ENCODE measurements at places on chromosomes 12 and 14.

GRCh38 chr12:70637303-70638085 is at the start of gene PTPRB:
Gene PTPRB (minus strand): TSS chr12:70637429. CDS start chr12:70637395, 34 bp downstream.
- DNase-seq, result no peak

GRCh38 chr14:63857466-63858030 is 4.7 kb downstream of the SYNE2 start:
- DNase-seq, result no peak

DNA sequence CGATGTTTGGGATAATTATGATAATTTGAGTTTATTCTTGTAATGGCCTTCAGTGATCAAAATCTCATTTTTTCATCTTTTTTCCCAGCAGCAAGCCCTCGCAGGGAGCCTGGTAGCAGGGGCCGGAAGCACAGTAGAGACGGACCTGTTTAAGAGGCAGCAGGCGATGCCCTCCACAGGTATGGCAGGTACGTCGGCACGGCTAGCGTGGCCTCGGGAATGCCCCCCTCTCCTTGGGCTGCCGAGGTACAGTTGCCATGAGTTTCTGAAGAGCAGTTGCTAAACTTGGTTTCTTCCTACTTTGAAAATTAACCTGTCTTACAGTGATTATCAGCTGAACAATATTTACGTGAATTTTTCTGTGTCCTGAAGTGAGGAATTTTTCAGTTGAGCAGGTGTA is 29.9 kb downstream of the EP400 start:
- DNase-seq, result no peak

- no peak for DNase-seq
Measured at GRCh38 chr14:98181768-98182167, 1090.2 kb downstream of the BCL11B start.

- no peak for DNase-seq
Measured at GRCh38 chr12:7114008-7114407, 5.0 kb upstream of the C1RL start.

DNA sequence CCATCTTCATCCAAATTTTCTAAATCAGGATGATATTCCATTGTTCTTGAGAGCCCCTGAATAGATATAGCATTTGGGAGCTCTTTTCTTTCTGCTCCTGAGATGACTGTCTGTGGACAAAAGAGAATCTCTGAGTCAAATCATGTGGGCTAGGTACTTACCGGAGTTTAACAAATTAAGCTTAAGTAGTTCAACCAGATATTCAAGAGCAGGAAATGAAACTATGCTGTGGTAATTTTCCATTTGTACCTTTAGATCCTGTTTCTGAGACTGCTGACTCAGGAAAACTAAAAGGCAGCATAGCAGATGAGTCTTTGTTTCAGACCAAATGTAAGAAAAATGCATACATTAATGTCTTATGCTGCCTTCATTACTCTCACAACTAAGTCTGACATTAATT is at the start of gene CLEC7A:
TSS of gene CLEC7A (minus strand) at position 158 of the 400 bp plus-strand sequence. CDS start at position 41, 117 bp downstream.
- DNase-seq, result no peak

- peak; percentile 60 for DNase-seq
Measured at GRCh38 chr12:68420225-68421010, 88.3 kb upstream of the MDM1 start.

DNA sequence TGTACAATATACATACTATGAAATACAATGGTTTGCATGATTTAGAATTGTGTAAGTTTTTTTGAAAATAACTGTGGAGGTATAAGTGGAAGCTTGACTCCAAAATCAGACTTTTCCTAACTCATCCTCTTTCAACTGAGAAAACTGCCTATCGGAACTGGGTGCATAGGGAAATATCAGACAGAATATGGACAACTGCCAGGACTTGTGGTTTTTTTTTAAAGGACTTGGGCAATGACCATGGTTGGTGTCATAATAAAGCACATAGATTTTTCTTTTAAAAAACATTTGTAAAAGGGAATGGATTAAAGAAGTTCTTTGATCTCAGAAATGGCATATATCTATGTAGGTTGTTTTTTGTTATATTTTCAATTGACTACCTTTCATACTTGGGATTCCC is 53.3 kb upstream of the LRRK2 start:
- DNase-seq, result peak; percentile 24

DNA sequence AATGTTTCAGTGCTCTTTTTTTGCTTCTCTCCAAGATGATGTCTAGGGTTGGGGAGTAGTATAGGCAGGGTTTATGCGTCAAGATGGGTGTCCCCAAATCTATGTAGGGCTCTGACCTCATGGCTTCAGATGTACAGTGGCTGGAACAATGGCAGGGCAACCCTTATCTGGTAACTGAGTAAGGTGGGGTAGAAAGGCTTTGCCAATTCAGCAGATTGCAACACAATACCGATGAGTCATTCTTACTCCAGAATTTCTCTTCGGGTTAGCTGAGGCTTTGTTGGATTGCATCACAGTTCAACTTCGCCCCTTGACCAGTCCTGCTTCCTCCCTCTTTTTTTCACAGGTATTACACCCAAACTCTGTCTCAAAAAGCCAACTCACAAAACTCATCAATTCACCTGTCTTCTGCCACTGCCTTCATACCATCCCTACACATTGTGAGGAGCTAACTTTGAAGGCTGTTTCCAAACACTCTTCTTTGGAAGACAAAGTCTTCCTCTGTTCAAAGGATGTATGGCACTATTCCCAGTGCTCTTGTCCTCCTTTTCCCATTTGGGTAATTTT is 190.2 kb upstream of the CNOT2 start:
- DNase-seq, result peak; percentile 97

- no peak for DNase-seq
Measured at GRCh38 chr14:50845166-50845565, 14.2 kb upstream of the NIN start.

GRCh38 chr14:57659052-57659451 is 165.4 kb upstream of the CCDC198 start:
- no peak for DNase-seq

DNA sequence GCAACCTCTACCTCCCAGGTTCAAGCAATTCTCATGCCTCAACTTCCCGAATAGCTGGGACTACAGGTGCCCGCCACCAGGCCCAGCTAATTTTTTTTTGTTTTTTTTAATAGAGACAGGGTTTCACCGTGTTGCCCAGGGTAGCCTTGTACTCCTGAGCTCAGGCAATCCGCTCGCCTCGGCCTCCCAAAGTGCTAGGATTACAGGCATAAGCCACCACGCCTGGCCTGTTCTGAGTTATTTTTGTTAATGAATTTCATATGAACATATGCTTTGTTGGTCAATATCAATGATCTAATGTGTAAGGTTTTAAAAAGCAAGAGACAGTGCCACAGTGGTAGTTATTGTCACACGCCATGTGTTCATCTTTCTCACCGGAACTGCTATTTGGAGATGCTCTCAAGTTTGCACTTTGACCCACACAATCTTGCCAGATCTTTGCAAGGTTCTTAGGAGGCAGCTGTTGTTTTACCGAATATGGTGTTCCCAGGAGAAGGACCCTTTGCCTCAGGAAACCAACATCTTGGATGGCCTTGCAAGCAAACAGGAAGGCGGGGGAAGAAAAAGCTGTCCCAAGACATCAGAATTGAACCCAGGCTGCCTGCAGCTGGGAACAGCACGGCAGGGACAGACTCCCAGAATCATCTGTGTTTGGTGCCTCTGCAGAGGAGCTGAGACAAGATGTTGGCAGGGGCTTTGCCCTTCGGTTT is 30.0 kb downstream of the GALNT16 start:
- no peak for DNase-seq

- DNase-seq, result no peak
Measured at GRCh38 chr12:71958457-71958856, 19.8 kb downstream of the TPH2 start.

DNA sequence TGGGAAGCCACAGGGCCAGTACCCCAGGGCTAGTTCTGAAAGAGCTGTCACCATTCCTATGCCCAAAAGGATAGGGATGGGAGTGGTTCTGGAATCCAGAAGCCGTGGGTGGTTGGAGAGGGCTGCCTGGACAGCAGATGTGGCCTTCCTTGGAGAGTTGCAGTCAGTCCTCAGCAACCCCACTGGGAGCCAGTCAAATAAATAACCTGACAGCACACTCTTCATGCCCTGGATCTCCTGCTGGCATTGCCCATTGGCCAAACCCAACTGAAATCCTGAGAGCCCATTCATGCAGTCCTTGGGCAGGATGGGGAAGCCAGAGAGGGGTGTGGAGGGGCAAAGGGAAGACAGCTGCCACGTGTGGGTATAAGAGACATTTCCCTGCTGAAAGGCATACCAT is 128.2 kb downstream of the PTPN11 start:
- no peak for DNase-seq

DNA sequence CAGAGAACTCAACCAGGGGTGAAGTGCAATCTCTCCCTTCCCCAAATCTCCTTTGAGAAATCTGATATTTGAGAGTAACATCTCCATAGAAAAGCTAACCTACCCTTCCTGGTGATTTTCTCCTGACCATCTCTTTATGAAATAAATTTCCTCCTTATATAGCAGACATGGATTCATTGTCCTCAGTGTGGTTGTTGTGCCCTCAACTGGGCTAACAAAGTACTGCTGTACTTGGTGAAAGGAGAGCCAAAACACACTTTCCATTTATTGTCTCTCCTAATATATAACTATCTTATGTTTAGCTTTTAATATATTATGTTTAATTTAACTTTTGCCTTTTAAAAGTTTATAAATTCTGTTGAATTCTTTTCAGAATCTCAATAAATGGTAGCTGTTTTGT is 65.1 kb upstream of the SLCO1B1 start:
- peak; percentile 9 for DNase-seq

DNA sequence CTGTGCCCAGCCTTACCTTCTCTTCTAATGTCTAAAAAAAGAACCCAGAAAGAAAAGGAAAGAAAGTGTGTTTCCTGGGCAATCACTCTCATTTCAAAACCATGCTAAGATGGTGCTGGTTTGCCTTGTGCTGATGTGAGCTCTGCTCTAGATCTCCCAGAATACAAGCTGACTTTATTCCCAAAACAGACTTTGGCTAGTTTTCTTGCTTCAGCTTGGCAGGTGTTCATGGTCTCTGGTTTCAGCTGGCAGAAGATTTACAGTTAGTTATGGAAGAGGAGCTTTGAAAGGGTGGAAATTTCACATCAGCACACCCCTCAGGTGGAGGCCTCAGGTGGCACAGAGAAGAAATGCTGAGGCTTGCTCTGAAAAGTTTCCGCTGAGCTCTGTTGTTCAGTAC is 34.4 kb downstream of the PPP1R36 start:
- peak; percentile 5 for DNase-seq

- DNase-seq, result no peak
Measured at GRCh38 chr12:107134558-107134957, 41.2 kb upstream of the CRY1 start.

GRCh38 chr12:79058342-79058741 is 193.8 kb downstream of the SYT1 start:
- peak; percentile 67 for DNase-seq

DNA sequence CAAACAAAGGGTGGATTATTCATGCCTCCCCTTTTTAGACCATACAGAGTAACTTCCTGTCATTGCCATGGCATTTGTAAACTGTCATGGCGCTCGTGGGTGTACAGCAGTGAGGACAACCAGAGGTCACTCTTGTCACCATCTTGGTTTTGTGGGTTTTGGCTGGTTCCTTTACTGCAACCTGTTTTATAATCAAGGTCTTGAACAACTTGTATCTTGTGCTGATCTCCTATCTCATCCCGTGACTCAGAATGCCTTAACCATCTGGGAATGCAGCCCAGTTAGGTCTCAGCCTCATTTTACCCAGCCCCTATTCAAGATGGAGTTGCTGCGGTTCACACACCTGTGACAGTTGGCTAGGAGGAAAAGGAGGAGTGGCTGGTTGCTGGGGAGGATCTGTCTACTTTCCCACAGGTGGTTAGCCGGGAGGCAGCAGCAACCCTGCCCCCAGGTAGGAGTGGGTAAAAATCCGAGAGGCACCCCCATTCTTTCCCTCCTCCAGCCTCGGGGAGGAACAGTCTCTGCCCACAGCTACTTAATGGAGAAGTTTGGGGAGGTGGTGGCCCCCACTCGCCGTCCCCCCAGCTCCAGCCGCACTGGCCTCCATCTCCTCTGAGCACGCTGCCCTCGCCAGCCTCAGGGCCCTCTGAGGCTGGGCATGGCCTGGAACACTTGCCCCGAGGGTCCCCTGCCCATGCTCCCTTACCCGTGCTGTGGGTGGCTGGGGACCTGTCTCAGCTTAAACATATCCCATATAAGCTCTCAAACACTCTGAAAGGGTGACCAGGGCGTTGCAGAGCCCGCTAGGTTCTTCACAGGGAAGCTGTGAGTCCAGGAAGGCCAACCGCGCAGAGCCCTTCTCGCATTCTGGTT is 41.7 kb downstream of the SMIM41 start:
- no peak for DNase-seq

DNA sequence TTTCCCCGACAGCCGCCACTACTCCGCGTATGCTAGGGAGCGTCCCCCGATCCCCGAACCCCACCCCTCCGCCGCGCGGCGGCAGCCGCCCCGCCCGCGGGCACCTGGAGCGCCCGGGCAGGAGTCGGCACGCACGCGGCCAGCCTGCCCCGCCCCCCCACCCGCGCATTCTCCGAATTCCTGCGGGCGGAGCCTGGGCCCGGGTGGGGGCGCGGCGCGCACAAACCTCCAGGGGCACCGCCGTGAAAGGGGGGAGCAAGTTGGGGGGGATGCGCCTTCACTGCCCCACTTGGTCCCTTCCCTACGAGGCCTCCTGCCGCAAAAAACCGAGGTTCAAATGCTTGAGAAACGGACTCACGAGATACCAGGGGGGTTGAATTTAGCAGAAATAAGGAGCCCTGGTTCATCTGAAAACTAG is 1.7 kb downstream of the AJUBA start:
- DNase-seq, result peak; percentile 43

- no peak for DNase-seq
Measured at GRCh38 chr14:31487886-31488285, at the start of gene GPR33. Gene GPR33 (minus strand): TSS chr14:31488039. CDS start chr14:31483965, 4,074 bp downstream.

GRCh38 chr14:68950111-68950510 is 29.0 kb downstream of the ACTN1 start:
- DNase-seq, result peak; percentile 54

DNA sequence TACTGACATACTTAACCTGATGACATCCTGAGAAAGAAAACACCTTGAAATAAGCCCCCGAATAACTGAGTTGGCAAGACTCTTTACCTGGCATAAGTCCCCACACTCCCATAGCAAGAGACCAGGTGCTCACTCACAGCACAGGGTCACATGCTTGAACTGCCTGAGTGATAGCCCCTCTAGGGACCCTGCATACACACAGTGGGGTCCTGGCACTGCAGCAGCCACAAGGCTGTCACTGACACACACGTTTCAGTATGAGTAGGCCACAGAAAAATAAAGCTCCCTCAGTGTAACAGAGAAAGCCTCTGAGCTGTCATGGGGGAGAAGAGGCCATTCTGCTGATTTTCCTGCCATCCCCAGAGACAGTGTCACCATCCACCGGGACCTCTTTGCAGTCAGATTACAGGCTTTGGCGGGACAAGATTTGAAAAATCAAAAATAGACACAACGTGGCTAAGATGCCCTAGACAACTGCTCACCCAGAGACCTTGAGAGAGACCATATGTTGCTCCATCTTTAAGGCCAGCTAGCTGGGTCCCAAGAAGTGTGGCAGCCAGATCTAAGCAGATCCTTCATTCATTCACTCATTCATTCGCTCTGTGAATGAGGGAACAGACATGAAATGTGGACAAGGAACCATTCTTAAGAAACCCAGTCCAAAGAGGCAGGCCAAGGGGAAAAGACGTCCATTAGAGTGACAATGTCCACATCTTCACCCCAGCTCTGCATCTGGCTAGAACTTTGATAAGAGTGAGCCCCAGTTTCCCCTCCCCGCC is 1.6 kb downstream of the SCARB1 start:
- no peak for DNase-seq

All from fibroblast of the aortic adventitia (primary cell).